ENCODE measurements at places on chromosomes 7 and 10.

DNA sequence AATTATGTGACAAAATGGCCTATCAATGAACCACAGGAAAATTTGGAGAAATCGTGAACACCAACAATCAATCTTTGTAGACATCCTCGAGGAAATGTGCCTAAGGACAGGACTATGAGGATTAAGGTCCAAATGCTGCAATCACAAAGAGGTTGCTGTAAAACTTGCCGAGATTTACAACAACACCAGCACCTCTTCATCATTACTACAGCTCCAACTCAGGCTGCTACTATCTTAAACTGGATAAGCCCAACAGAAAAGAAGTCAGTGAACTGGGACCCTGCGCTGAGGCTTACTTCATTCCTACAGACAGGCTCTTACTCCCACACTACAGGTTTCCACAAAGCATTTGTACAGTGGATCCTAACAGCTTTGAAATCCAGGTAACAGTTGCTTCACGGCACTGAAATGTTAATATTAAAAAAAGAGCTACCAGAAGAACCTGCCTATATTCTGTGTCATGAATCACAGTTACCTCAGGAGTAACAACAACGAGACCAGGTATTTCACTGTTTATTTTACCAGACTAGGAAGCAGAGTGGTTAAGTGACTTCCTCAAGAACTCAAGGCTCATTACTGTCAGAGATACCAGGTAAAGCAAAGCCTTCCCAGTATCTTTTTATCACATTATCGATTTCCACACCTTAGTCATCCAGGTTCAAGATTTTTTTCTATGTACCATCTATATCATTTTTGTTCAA is 23.9 kb downstream of the CACUL1 start:
- DNase-seq = no peak

- DNase-seq = no peak
Measured at GRCh38 chr7:141251957-141252356, 178.1 kb downstream of the TMEM178B start.

GRCh38 chr10:115861864-115862263 is 411.1 kb downstream of the GFRA1 start:
- DNase-seq = no peak

DNA sequence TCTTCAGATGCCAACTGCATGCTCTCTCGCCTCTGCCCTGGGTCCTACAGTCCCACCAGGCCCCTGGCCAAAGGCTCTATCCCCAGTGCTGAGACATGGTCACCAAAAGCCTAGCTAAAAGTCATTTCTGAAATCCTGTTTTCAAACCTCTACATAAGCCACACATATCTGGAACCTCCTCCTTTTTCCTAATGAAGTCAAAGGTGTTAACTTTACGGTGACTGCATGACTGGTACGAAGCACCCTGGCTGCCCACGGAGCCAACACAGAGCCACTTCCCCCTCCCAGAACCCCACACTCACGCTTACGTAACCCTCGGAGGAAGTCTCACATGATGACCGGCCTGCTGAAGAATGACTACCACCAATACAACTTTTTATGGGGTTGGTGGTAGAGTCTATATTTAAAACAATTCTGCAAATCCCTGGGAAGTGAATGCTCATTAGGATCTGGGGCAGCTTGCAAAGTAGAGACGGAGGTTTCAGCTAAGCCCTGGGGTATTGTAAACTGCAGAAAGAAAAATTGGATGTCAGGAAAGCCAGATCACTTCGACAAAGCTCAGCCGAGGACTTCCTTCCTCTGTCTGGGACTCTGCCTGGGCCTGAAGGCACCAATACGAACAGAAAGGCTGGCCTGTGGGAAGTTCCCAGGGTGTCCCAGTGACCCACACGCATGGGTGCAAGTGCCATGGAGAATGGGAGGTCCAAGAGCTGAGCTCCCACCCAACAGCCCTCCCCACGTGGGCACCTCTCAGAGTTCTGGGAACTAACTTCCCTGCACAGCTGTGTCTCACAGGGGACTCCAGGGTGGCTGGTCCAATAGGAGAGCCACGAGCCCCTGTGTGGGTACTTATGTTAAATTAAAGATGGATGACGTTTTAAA is 50.7 kb downstream of the PDGFA start:
- peak; percentile 50 for DNase-seq

DNA sequence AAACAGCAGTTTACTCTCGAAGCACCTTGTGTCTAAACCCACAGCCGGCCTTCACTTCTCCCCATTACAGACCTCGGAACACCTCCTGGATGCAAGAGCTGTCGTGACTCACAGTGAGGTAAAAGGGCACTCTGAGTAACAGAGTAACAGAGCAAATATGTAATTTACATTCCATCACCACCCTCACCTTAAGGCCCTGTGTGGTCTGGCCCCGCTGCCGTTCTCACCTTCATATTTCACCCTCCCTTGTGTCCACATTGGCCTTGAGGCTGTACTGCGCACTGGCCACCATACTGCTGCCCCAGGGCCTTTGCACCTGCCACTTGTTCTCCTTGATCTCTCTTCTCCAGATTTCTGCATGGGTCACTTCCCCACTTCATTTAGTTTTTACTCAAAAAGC is 12.6 kb downstream of the FFAR4 start:
- DNase-seq = no peak

DNA sequence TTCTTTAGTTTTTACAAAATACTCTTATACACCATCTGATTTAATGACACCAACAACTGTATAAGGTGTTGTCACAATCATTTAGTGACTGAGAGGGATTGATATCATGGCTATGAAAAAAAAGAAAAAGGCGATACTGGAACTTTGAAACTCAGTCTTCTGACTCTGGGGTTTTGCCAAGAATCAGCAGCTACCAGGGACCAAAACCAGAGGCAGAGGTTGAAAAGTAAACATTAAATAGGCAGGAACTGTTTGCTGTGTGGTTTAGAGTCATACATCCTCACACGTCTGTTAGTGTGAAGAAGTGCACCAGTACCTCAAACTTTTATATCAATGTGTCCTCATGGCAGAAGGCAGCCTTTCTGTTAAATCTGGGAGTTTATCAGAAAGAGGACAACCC is 19.9 kb upstream of the GGCT start:
- DNase-seq = no peak

DNA sequence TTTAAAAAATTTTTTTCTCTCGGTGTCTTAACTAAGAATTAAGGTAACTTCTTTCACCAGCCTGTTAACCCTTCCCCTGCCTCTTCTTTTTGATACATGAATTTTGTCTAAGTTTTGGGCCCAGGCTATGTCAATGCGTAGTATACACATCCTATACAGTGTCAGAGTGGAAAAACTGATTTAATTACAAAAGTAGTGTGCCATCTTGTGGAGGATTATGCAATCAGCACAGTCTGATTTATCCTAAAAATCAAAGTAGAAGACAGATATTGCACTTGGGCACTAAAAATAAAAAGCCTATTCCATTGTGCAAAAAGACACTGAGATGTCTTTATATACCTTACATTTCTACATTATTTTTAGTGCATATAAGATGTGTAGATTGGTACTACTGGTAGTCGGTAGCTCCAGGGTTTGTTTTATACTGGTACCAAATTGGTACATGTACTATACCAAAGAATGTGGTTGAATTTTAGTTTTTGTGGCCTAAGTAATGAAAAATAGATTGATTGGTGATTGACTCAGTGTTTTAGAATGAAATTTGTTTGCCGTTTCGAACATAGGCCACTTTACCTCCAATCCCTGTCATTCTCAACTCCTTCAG is 96.6 kb downstream of the MKLN1 start:
- DNase-seq = peak; percentile 57

GRCh38 chr7:80411621-80412020 is 100.2 kb downstream of the GNAT3 start:
- no peak for DNase-seq

- DNase-seq = no peak
Measured at GRCh38 chr7:142488036-142488633, 230.3 kb upstream of the PRSS58 start.

All from suppressor macrophage treated with lipopolysaccharide for 4 hours (primary cell).